Activated effector memory CD4-positive, alpha-beta T cell treated with Interleukin-2 at 50 U/mL for 16 hours (primary cell): ENCODE measurements at places on chromosomes 12 and 14.

DNA sequence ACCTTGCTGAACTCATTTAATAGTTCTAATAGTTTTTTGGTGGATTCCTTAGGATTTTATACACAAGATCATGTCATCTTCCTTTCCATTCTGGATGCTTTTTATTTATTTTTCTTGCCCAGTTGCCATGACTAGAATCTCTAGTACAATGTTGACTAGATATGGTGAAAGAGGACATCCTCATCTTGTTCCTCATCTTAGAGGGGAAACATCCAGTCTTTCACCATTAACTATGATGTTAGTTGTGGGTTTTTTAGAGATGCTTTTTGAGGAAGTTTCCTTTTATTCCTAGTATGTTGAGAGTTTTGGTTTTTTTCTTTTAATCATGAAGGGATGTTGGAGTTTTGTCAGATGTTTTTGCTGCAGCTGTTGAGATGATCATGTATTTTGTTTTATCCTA lies 8.7 kb downstream of the ANKRD13A start:
- DNase-seq, result no peak

GRCh38 chr14:66009089-66009488 lies 477.1 kb upstream of the CCDC196 start:
- DNase-seq, result no peak

- DNase-seq, result no peak
Measured at GRCh38 chr12:83128540-83128939, 441.8 kb downstream of the TMTC2 start.

DNA sequence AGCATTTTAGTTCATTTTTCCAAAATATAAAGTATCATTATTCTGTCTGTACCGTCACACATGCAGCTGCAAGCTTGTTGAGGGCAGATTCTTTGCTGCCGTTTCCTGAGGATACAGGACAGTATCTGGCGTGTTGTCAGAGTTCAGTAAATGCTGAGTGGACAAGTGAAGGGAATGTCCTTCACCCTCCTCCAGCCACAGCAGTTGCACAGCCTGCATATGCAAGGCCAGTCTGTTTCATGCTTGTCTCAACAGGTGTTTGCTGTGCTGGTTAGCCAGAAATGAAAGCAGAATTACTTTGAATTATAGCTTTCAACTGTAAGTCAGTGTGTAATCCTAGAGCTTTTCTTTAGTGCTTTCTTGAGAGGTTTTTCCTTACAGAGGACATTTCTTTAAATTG lies 36.5 kb downstream of the TDP1 start:
- DNase-seq, result no peak

DNA sequence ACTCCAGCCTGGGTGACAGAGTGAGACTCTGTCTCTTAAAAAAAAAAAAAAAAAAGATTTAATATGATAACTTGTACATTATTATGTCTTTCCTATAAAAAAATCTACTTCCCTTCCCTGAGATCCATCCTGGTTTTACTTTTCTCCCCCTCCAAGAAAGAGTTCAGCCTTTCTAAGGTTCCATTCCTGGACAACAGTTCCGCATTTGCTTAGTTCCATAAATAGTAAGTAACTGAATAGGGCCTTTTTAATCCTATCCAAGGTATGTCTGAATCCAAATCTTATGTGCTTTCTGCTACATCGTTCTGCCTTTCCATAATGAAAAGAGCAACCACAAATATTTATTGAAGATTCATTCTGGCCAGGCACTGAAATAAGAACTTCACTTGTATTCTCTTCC lies 187.8 kb downstream of the DACT1 start:
- no peak for DNase-seq

DNA sequence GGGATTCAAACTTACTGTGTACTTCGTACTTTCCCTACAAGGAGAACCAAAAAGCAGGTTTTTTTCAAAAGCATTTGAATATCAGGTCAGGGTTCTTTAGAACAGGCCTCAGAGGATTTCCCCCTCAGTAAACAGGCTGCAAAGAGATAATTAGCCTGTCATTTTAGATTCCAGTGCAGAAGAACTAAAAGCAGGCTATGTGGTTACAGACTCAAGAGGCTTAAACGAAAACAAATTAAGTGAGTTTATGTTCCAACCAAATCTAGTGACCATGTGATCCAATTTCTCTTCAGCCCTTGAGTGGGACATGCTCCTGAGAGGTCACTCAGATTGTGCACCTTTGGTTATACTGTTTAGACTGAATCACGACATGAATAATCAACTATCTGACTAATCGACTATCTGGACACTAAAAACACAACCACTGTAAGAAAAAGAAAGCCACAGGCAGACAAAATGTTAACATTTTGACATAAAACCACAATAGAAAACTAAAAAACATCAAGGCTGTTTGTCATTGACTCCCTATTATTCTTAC lies 4.5 kb downstream of the TMED8 start:
- DNase-seq, result no peak

DNA sequence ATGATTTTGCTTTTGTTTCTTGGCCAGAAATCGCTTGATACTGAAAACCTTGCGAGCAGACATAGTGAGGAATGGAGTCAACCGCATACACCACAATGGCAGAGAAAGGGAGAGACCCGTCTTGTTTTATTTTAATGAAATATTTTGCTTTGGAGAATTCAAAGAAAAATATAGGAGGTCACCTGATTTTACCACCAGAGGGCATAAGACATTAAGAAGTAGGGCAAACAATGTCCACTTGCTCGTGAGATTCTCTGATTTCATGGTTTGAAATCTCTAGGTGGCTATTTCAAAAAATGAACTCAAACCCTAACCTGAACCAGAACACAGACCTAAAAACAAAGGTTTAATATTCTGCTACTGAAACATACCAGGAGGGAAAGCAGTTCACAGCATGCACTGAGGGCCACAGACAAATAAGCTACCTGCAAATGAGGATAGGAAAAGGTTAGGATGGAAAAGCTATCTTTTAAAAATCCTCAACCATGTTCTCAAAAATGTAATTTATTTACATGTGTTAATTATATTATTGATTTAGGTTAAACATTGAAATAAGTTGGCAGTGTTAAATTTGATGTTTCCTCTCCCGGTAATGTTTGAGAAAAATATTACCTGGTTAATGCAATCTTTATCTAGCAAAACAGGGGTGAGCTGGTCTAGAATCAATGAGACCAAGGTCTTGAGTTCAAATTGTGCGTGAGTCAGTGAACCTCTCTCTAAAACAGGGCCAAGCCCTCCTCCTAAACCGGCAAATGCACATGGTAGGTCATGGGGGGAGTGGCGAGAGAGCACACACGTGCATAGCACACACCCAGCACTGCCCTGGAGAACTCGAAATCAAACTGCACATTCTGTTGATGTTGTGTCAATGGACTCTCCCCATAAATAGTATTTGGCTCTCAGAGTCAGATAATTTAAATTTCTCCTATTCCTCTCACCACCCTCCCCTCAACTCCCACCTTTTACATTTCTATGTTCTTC lies 12.5 kb downstream of the IFNG-AS1 start:
- no peak for DNase-seq

DNA sequence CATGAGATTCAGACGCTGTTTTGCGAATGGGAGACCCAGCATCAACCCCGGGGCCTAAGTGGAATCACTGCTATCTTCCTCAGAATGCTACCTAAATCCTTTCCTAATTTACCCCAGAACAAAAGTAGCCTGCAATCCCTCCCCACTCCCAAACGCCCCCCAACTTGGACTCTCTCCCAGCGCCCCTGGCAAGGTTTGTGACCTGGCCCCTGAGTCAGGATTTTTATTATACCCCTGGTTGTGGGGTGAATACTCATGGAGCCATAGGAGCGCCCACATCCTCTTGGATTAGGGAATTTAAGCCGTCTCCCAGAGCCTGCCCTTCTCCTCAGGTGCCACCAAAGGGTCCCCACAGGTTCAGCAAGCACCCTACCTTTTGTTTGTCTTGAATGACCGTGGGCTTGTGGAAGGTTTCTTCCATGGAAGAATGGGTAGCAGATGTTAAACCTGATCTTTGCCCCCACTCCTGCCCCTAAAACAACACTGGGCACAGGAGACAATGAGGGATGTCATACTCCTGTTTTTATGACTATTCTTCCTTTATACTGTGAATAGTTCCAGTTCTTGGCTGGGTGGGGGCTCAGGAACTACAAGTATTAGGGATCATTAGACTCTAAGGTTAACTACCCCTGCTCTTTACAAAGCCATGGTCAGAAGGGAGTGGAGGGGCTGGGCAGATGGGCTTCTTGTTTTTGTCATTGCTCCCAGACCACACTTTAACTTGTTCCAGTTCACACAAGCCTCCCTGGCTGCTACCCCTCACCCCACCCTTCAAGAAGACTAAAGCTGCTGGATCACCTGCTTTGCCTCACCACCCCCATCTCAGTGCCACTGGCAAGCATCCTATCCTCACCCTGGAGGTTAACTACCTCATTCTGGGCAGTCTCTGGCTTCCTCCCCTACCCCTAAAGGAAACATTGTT lies 630 bp downstream of the MYL6B start:
- DNase-seq, result no peak

DNA sequence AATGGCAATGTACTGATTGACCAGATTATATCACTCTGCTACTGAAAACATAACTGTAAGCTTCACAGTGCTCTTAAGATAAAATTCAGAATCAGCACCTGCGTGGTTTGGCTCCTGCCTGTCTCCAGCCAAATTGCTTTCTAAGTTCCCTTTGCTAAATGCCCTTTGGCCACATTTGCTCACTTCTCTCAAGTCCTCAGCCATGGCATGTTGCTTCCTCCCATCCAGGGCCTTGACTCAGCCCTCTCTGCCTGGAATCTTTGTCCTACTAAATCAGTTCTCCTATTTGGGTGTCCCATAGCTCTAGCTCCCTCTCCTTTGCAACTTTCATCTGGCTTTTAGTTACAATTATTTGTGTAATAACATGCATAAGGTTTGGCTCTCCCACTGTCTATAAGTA lies 71.4 kb downstream of the KCNK10 start:
- DNase-seq, result no peak

DNA sequence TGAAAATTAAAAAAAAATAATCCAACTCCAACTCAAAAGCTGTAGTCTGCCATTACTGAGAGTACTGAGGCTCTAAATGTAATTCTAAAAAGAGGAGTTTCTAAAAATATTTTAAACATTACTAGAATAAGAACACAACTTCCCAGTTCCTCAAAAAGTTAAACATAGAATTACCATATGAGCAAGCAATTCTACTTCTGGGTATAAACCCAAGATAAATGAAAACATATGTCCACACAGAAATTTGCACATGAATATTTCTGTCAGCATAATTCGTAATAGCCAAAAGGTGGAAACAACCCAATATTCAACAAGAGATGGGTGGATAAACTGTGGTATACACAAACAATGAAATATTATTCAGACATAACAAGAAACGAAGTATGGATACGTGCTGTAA lies 15.0 kb upstream of the NR2C1 start:
- no peak for DNase-seq

GRCh38 chr14:63510538-63510937 lies 32.6 kb downstream of the PPP2R5E start:
- DNase-seq, result no peak

- peak; percentile 70 for DNase-seq
Measured at GRCh38 chr14:98984719-98985041, 287.3 kb downstream of the BCL11B start.

GRCh38 chr12:102326982-102327381 lies 129.3 kb upstream of the PMCH start:
- DNase-seq, result no peak

- no peak for DNase-seq
Measured at GRCh38 chr12:49868952-49869815, 26.3 kb upstream of the BCDIN3D start.

GRCh38 chr12:67634303-67634761 lies 14.2 kb upstream of the DYRK2 start:
- DNase-seq, result no peak

DNA sequence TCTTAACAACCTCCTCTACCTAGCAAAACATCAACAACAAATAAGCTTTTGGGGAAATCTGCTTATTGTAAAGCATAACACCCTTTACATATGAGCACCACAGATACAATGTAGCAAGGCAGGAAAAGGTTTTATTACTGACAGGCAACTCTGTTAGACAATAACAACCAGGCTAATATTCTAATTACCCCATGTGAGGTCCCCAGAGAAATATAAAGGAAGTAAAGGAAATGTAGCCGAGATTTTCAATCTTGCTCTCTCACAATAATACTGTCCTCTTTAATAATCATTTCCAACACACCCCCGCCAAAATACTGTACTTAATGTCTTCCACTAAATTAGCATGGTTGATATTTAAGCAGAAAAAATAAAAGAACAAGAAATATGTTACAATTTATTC lies 14.0 kb upstream of the INSM2 start:
- no peak for DNase-seq

DNA sequence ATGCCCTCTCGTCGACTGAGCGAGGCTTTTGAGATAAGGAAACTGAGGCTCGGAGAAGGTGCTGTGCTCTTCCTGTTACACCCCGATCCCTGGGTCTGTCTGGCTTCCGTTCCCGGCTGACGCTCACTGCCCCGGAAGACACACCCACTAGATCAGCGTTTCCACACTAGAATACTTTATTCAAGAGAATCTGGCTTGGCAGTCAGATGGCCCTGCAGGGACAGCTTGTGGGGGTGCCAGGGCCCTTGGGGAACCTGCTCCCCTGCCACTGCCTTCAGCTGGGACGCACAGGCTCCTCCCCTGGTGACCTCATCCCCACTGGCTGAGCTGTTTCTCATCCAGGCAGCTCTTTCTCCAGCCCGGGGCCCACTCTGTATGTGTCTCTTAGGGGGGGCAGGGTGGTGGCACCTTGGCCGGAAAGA lies 13.7 kb downstream of the PGF start:
- DNase-seq, result peak; percentile 37

DNA sequence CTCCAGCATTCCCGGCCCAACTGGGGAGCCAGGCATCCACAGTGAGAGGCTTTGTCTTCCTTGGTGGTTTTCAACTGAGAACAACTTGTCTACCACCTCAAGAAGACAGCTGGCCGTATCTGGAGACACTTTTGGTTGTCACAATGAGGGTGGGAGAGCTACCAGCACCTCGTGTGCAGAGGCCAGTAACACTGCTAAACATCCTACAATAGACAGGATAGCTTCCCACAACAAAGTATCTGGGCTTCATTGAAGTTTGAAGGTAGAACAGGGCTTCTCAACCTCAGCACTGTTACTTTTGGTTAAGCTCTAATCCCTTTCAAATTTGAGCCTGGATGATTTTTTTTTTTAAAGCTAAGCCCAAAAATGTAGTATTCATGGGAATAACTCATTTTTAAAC lies 10.9 kb downstream of the SLC7A8 start:
- DNase-seq, result no peak

- DNase-seq, result peak; percentile 27
Measured at GRCh38 chr12:89542912-89543592, 17.2 kb upstream of the POC1B start.

- DNase-seq, result no peak
Measured at GRCh38 chr14:75205591-75205990, 29.2 kb upstream of the TMED10 start.

DNA sequence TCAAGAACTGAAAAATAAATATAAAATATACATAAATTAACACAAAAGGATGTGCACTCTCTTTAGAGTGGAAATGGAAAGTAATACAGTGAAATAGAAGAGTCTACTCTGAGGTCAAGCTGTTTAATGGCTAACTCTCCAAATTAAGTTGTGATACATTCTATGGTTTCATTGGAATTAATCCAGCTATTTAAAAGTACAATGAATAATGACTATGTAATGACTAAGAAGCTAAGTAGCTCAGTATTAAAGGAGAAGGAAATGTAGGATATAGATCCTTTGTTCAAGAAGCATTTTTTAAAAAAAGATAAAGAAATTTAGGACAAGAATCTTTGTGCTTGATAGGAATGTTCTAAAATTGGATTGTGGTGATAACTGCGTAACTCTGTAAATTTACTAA lies 85.3 kb downstream of the LRP6 start:
- DNase-seq, result no peak
